Vagina (tissue), 2 donors: ENCODE measurements at places on chromosomes 3 and 15. TPM values are rescaled to one million over a fixed set of nuclear protein-coding genes. Genes with fewer than 3 reads are reported as not detected.

The THRB gene
- 22.8 TPM for total RNA-seq

The ST3GAL6 gene
- total RNA-seq, result 1.7 TPM

The C3orf85 gene
- not detected for total RNA-seq

The ATP13A5 gene
- not detected for total RNA-seq

The FGF7 gene
- 137 TPM for total RNA-seq

The NEK10 gene
- not detected for total RNA-seq

The GHSR gene
- total RNA-seq, result not detected

The RETNLB gene
- total RNA-seq, result not detected

The PLOD2 gene
- 27.0 TPM for total RNA-seq
